ENCODE measurements at places on chromosomes 5 and 9. TPM values are rescaled to one million over a fixed set of nuclear protein-coding genes. Genes with fewer than 3 reads are reported as not detected.

GRCh38 chr5:16304846-16305245 lies 125.3 kb upstream of the MARCHF11 start:
- DNase-seq: no peak

DNA sequence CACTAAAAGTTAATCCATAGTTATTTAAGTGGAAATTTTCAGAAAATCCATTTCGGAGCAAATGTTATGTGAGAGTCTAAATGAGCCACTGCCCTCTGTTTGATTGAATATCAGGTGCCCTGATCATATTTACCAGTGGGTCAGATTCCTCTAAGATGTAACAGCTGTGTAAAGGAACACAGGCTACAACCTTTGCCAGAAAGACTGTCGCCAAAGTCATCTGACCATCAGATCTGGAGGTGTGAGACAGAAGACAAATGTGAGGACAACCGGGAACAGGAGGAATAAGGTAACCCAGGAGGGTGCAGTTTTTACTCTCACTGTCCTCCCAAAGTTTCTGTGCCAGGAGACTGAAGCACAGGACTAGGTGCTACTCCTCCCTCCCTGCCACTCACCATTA lies 90.8 kb downstream of the CAAP1 start:
- no peak for DNase-seq

DNA sequence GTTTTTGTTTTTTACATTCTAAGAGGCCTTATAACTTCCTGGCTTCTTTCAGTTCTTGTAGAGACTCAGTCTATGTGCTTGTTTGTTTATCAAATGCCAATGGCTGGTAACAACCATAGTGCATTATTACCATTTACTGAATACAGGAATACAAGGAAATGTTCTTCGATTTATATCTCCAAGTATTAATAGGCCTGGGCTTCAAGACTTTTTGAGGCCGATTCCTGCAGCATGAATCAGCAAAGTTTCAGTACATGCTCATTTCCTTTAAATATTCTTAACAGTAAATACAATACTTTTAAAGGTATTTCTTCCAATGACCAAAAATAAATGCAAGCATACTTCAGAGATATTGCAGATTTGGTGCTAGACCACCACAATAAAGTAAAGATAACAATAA lies 535.3 kb downstream of the EFNA5 start:
- no peak for DNase-seq

DNA sequence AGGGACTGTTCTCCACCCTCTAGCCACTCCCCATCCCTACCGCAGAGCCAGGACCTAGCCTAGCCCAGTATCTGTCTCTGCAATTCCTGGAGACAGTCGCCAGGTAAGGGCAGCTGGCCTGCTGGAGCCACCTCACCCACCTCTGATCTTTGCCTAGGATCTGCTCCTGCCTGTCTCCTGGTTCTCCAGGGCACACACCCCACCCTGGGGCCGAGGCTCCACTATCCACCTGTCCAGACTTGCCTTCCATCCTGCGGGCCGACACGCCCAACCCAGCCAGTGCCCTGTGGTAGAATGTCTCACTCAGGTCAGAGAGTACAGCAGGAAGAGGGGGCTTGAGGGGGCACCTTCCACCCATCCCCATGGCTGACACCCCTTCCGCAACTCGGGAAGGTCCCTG lies 15.7 kb upstream of the AQP7 start:
- no peak for DNase-seq

DNA sequence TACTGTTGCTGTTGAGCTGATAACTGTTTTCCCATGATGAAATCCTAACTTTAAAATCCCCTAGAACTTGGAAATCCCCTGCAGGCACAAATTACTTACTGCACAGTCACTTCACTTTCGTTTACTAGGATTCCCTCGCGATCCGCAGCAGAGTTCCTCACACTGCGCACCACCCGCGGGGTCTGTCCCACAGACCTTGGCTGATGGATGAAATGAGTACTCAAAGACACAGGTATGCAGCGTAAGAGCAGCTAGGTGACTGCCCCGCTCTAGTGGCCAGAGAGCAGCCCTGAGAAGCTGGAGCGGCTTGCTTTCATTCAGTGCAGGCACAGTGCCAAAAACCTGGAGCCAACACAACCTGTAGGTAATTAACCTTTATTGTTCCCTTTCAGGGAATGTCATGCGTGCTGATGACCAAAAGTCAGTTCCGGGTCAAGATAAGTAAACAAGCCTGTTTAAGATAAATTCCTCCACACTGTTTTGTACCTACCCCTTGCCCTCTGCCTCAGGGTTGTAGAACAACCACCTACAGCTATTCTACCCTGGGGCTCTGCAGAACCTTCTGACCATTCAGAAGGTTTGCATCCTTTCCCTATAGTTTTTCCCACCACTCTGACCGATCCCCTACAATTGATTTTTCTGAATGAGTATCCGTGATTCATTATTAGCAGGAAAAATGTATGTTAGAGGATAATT lies 191.2 kb downstream of the CDH9 start:
- DNase-seq: no peak

- DNase-seq: no peak
Observed at GRCh38 chr9:71719562-71719961, 48.8 kb downstream of the CEMIP2 start.

- no peak for DNase-seq
Observed at GRCh38 chr5:125186911-125187375, 440.5 kb upstream of the ZNF608 start.

DNA sequence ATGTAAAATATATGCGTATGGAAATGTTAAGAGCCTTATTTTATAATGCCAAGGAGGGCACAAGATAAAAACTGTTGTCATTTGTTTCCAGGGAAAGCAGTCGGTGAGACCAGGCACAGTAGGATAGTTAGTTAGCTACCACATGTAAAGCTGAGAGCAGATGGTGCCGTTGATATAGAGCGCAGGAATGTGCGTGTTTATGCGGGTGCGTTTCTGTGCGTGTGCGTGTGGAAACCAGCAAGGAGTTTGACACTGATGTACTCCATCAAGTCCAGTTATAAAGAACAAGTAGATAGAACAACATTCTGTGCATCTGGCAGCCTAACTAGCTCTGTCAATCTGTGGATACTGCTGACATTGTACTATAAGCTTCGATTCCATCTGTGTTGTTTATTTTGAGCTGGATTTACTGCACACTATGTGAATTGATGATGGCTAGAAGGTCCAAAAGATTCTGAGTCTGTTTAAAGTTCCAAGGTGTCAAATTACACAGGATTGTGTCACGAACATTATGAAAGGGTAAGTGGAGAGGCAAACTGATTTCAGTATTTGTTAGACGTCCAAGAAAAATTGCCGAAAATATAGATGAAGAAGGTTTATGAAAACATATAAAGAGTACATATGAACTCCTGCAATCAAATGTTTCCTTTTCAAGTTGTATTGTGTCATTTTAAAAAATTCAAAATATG lies 494.9 kb upstream of the MEF2C start:
- no peak for DNase-seq

- DNase-seq: no peak
Observed at GRCh38 chr9:137514691-137515337, 35.4 kb downstream of the PNPLA7 start.

DNA sequence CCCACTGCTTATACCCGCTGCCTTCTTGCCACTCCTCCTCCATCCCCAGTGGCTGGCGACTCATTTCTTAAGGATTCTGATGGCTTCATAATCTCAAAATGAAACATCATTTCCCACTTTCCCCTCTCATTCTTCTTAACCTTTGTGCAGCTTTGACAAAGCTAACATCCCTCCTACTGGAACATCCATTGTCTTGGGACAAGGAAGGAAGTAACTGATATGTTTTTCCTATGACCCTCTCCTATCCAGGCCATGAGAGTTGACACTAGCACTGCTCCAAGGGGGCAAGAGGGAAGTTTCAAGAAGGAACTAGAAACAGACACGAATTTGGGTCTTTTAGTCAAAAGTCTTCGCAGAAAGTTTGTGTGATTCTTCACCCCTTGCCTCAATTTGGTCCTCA lies 71.7 kb upstream of the SNX2 start:
- no peak for DNase-seq

- no peak for DNase-seq
Observed at GRCh38 chr5:53917826-53918225, 357.4 kb downstream of the NDUFS4 start.

DNA sequence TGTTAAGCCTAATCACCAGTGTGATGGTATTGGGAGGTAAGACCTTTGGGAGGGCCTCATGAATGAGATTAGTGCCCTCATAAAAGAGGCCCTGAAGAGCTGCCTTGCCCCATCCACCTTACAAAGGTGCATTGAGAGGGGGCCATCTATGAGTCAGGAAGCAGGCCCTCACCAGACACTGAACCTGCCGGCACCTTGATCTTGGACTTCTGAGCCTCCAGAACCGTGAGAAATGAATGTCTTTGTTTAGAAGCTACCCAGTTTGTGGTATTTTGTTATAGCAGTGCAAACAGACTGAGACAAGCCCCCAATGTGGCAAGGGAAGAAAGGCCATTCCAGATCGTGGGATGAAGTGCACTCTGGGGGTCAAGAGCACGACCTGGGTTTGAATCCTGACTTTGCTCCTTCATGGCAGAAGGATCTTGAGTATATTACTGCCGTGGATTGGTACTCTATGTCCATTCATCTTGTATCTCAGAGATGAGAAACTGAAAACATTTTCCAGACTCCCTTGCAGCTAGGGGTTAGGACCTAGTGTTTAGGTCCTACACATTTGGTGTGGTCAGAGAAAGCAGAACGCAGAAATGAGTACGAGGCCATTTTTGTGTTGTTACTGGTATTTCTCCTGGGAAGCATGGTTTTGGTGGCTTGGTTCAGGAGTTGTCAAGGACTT lies 86.7 kb downstream of the PTCH1 start:
- DNase-seq: no peak

Gene EPB41L4B
- not detected for total RNA-seq

Gene FOXD4L6
- not detected for total RNA-seq

Gene ACTBL2
- not detected for total RNA-seq

Gene SLC6A3
- total RNA-seq: 0.27 TPM
